GF-D8 (cell line): ENCODE measurements at places on chromosomes 5 and 9.

DNA sequence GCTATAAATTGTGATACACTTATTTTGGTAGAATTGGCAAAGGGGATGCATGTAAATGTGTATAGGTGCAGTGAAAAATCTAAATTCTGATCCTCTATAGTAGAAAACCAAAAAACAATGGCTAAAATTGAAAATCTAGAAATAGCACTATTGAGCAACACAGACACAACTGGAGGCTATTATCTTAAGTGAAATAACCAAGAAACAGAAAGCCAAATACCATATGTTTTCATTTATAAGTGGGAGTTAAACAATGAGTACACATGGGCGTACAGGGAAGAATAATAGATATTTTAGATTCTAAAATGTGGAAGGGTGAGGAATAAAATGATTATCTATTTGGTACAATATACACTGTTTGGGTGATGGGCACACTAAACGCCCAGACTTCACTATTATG lies 183.2 kb upstream of the TUSC1 start:
- no peak for DNase-seq

DNA sequence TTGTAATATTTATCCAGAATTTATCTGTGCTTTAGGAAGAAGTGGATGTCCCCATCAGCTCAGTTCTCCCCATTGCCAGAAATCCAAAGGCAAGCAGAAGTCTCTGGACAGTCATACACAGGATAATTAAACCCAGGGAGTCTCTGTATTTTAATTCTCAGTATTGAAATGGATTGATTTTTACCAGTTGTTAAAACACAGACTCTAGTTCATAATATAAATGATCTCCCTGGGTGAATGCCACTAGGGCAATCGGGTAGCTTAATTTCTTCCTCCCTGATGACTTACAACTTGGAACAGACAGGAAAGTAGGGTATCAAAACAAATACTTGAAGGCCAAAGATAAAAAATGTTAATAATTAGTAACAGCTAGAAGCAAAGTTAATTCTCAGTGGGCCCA lies 66.5 kb upstream of the DAP start:
- no peak for DNase-seq

DNA sequence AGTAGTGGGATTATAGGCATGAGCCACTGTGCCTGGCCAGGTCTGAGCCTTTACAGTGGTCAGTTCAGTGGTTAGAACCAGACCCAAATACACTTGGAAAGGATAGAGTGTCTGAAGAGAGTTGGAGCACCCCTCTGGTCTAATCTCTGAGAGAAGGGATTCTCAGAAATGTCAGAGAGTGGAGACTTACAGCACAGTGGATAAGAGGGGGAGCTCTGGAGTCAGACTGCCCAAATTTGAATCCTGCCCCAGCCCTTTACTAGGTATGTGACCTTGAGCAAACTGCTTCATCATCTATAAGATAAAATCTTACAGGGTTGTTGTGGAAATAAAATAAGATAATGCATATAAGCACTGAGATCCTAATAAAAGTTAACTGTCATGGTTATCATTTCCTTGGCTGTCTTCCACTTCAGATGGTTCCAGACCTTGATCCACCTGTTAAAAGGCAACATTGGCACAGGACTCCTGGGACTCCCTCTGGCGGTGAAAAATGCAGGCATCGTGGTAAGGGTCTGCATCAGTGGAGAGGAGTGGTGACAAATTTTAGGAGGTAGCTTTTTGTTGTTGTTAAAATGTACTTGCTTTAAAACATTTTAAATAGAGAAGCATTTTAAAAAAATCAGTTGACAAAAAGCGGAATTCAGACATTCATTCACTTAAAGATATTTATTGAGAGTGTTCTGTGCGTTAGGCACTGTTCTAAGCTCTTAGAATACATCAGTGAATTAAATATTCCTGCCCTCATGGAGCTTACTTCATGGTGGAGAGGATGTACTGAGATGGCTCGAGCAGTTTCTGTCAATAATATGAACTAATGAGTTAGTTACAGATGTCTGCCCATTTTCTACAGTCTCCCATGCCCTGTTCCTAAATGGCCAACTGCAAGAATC lies 16.0 kb downstream of the SLC36A1 start:
- DNase-seq: no peak

DNA sequence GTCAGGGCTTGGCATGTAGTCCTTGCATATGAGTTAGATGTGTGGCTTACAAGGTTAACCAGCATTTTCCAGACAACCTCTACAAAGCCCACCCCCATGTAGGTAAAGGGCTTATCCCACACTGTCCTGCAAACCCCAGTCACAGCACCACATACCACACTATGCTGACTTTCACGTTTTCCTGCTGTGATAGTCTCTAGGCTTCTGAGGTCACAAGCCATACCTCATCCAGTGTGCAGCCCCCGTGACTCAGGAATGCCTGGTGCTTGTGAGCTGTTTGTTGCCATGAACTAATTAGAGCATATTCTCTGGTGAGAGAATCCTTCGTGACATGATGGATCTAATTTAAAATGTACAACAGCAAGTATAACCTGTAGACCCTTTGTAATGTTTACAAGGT lies 50.8 kb downstream of the ERAP1 start:
- DNase-seq: no peak

GRCh38 chr9:111897601-111898137 lies 1.1 kb downstream of the UGCG start:
- DNase-seq: no peak

DNA sequence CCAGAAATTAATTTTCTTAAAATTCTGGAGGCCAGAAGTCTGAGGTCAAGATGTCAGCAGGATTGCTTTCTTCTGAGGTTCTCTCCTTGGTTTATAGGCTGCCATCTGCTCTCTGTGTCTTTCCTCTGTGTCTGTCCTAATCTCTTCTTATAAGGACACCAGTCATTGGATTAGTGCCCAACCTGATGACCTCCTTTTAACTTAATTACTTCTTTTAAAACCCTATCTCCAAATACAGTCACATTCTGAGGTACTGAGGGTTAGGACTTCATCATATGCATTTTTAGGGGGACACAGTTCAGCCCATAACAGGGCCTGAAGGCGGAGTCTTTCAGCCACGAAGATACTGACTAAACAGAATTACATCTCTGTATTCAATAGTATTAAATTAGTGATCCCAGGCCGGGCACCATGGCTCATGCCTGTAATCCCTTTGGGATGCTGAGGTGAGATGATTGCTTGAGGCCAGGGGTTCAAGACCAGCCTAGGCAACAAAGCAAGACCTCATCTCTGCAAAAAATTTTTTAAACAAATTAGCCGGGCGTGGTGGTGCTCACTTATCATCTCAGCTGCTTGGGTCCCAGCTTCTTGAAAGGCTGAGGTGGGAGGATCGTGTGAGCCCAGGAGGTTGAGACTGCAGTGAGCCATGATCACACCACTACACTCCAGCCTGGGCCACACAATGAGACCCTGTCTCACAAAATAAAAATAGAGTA lies 5.9 kb upstream of the RPS6 start:
- DNase-seq: no peak

DNA sequence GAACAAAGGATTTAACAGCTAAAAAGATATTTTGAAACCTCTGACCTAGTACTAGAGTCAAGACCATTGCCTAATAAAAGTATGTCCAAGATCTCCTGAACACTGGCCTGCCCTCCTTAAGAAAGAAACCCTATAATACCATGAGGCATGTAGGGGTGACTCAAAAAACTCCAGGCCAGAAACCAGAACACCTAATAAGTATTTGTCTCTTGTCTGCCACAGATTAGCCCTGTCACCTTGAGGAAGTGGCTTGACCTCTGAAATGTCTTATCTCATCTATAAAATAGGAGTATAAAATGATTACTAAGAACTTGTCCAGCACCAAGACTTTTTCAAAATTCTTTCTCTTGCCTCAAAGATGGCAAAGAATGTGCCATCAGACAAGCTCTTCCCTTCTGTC lies 125.5 kb upstream of the RASGRF2 start:
- DNase-seq: no peak

GRCh38 chr9:138007918-138008841 lies 130.6 kb downstream of the CACNA1B start:
- DNase-seq: no peak

DNA sequence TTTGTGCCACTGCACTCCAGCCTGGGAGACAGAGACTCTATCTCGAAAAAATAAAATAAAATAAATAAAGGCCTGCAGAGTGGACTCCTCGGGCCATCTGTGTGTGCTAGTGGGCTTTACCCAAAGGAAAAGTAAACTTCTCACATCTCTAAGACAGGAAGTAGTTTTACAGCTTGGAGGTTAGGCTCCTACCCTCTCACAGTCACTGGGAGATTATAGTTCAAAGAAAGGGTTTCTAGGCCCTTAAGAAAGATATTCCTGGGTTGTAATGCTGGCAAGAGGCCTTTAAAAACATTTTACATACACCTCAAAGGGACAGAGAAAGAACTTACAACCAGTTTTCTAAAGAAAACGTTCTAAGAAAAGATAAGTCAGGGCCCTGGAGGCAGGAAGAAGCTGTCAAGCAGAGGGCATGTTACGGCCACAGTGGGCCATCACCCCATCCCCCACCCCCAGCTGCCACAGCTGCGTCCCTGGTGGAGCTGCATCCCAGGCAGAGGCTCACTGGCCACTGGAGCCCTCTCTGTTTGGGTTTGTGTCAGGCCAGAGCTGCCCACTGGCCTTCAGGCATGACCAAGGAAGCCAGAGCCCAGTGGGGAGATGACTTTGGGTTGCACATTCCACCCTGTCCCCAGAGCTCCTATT lies 78.1 kb upstream of the CDK20 start:
- DNase-seq: peak; percentile 61

- DNase-seq: no peak
These were observed 151.4 kb upstream of the FSTL4 start for GRCh38 chr5:133763744-133764143.

DNA sequence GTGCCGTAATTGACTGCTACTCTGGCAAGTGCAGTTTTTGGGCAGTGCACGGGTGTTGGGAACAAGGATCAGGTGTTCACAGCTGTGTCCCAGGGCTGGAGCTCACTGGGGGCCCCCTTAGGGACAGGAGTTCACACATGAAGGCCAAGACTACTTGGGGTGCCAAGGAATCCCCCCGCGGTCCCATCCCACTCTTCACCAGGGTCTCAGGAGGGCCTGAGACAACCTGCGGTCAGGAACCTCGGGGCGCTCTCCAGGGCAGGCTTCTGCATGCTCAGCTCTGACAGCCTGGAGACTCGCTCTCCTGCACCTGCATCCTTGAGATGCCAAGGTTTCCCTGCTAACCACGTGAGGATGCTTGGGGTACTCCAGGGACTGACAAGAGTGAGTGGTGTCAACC lies 2.3 kb upstream of the MAN1B1 start:
- no peak for DNase-seq

GRCh38 chr5:113404269-113404668 lies 30.5 kb downstream of the TSSK1B start:
- DNase-seq: no peak

GRCh38 chr5:10853154-10853553 lies 92.1 kb upstream of the DAP start:
- DNase-seq: no peak

GRCh38 chr9:107496976-107497375 lies 7.4 kb upstream of the KLF4 start:
- DNase-seq: no peak

- no peak for DNase-seq
These were observed 290.0 kb downstream of the ARRDC3 start for GRCh38 chr5:91092859-91093783.

DNA sequence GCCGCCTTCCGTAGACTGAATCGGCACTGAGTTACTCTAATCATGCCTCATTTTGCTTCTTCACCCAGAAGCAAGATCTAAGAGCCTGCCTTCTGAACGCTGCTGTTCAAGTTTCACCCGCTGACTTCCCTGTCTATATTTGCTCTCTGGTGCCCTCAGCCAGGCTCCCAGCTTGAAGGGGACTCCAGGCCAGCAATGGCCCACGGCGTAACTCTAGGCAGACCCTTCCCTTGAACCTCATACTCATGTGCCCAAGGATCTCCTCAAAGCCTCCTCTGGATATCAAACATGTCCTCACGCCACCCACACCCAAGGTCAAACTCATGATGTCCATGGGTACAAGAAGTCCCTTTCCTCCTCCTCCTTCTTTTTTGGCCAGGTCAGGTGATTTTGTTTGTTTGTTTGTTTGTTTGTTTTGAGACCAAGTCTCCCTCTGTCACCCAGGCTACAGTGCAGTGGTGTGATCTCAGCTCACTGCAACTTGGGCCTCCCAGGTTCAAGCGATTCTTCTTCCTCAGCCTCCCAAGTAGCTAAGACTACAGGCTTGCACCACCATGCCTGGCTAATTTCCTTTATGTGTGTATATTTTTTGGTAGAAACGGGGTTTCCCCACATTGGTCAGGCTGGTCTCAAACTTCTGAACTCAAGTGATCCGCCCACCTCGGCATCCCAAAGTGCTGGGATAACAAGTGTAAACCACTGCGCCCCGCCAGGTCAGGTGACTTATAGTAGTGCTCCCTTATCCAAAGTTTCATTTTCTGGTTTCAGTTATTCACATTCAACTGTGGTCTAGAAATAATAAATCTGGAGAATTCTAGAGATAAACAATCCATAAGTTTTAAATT lies 239.0 kb downstream of the SYK start:
- DNase-seq: no peak

DNA sequence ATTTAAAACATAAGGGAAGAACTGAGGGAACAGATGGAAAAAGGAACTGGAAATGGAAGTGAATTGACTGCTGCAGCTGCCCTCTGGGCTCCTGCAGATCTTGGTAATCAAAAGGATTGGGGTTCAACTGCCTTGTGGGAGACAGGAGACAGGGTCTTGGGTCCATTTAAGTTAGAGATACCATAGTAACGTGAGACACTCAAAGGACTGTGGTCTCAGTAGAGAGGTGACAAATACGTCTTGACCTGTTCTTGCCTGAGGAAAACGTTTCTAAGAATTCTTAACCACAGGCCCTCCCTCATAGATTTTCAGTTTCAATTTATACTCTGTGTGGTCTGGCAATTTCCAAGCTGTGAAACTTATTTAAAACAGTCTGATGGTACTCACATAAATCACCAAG lies 100.8 kb upstream of the DHFR start:
- DNase-seq: peak; percentile 40

- no peak for DNase-seq
These were observed 318.6 kb upstream of the RGMB start for GRCh38 chr5:98454904-98455303.

DNA sequence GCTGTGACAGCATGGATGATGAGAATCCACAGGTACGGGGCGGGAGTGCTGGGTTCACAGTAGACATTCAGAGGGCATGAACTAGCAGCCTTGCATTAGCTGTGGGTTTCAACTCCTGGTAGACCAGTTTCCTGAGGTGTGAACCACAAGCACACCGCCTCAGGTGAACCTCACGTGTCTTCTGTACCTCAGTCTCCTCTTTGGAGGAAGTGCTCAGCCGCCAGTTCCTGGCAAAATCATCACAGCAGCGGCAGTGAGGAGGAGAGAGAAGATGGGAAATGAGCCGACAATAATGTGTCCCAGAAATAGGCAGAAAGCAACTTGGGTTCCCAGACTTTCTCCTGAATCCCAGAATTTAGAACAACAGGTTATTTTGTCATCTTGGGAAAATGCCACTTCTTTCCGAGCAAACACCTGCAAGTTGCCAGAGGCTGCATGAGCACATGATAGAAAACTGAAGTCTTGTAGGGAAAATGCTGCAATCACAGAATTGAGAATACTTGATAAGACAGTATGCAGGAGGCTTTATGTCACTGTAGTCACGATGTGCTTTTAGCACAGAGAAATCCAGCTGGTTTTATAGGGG lies 258.5 kb downstream of the AOPEP start:
- DNase-seq: no peak
